ENCODE measurements at places on chromosomes 11 and 22. TPM values are rescaled to one million over a fixed set of nuclear protein-coding genes. Genes with fewer than 3 reads are reported as not detected.

Gene ABTB2
- 0.27 TPM for total RNA-seq

Gene ATF4
- 263 TPM for total RNA-seq

Gene IL18
- total RNA-seq, result 0.80 TPM

Gene KDM4F
- not detected for total RNA-seq

Gene BIRC2
- 95.6 TPM for total RNA-seq

Gene CABP4
- 1.1 TPM for total RNA-seq

Gene CCDC89
- total RNA-seq, result not detected

Gene CRYBA4
- total RNA-seq, result not detected

All from thoracic aorta endothelial cell (primary cell).